Epithelial cell of prostate (primary cell): ENCODE measurements at places on chromosomes 5 and 9.

- DNase-seq = no peak
Observed at GRCh38 chr5:167752936-167753335, 538.5 kb upstream of the WWC1 start.

- DNase-seq = peak; percentile 96
Observed at GRCh38 chr5:137234973-137235943, 263.9 kb downstream of the SPOCK1 start.

DNA sequence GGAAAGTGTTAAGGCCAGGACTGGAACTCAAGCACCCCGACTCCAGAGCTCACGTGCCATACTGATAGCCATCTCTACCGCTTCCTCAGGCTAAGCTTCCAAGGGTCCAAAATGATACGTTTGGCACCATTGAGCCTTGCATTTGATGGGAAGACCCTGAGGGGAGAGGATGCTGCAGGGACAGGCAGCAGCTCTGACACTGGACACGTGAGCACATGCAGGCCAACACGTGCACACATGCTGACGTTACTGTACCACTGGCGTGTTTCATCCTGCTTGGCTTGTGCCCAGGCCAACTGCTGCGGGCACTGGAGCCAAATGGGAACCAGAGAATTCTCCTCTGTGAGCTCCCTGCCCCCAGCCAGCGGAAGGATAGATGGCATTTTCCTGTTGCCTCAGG, 5.2 kb downstream of the FAT2 start:
- no peak for DNase-seq

DNA sequence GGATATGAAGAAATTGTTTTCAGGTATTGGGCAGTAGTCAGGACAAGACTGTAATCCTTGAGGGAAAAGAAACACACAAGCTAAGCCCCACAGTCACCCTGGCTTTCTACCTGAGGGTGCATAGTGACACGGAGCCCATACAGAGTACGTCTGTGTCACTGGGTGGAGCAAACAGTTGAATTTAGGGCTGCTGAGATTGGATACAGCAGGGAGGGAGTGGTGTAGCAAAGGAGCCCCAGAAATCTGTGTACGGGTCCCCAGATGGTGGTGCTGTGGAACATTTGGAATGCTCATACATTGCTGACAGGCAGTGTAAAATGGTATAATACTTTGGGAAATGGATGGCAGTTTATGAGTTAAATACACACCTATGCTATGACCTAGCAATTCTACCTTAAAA, 5.1 kb downstream of the TRMT10B start:
- no peak for DNase-seq

GRCh38 chr5:93723005-93723404, 18.4 kb downstream of the POU5F2 start:
- DNase-seq = no peak

GRCh38 chr5:105288946-105289345, 1726.4 kb upstream of the NUDT12 start:
- DNase-seq = no peak

DNA sequence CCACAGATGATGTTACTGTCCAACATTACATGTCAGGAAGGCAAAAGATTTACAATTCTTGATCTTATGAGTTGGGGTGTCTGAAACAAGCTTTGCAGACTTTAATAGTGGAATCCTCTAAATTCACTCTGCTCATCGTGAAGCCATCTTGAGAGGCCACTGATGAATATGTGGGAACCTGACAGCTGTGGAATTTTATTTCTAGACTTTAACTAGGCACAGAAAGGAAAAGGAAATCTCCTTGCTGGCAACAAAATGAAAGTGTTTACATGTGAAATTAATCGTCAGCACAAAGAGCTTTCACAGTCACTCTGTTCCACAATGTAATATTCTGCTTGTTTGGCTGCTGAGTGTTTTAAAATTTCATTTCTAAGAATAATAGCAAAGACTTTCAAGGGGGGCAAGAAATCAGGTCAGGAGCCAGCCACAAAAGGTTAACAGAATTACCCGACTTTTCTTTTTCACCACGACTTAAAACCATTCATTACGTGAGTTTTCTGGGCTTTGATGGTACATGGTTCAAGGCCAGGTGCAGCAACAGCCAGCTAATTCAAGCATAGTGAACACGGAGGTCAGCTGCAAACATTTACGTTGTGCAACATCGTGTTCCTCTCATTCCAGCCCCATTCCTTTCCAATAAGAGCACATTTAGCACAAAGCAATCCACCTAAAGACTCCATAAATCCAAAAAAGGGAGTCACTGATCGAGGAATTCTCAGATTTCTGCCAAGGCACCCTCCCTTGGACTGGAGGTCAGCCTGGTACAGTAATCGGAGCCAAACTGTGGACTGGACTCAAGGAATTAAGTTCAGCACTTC, 14.6 kb downstream of the NREP start:
- no peak for DNase-seq

DNA sequence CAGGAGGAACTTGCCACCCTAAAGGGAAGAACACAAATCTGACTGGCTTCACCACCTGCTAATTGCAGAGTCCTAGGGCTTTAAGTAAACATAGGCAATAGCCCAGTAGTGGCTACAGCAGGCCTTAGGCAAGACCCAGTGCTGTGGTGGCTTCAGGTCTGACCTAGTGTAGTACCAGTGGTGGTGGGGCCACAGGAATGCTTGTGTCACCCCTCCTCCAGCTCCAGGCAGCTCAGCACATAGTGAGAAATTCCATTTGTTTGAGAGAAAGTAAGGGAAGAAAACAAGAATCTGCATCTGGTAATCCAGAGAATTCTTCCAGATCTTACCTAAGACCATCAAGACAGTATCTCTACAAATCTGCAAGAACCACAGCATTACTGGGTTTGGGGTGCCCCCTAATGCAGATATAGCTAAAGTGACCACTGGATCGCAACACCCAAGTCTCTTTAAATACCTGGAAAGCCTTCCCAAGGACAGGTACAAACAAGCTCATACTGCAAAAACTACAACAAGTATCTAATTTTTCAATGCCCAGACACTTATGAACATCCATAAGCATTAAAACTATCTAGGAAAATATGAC, 102.6 kb upstream of the TRPM3 start:
- DNase-seq = no peak

DNA sequence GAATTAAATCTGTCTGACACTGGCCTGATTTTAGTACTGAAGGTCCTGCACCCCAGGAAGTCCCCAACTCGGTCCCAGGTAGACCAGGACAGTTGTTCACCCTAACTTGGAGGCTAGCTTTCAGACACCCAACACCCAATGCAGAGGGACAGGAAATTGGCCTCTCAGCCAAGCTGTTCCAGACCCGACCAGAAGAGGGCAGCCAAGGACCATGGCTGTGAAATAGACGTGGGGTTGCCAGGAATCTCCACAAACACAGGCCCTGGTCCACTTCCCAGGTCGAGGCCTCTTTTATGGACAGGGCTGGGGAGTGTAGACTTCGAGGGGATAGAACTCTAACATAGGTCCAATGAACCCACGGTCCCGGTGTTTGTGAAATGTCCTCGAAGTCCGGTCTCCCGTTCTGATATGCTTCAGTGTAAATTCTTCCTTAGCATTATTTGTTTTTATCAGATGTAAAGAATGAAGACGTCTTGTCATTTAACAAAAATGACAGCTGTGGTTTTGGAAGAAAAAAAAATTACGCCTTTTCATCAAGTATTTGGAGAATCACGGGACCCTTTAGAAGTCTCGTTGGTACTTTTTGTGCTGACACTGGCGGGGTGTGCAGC, 260.3 kb upstream of the ADAMTS16 start:
- peak; percentile 10 for DNase-seq

DNA sequence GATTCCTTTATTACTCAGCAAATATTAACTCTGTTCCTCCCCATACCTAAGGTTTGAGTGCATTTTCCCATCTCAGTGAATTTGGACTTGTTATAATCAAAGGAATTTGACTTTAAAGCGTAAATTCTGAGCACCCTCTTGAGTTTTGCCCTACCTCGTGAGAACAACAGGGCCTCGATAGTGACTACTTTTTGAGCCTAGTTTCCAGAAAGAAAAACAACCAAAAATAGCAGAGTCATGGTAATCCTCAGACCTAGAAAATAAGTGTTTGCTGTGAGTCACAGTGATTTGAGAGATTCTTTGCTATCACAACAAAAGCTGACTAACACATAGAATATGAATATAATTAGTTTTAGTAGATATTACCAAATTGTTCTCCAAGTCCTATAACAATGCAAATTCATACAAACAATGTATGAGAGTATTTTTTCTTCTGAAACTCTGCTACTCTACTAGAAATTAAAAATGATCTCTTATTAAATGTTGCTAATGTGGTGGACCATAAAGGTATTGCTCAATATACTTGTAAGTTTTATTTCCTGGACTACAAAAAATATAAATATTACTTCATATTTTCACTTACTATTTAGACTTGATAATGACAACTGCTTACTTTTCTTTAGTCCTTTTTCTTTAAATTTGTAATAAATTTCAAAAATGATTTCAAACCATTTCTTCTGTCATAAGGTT, 759.7 kb downstream of the BRINP1 start:
- no peak for DNase-seq

DNA sequence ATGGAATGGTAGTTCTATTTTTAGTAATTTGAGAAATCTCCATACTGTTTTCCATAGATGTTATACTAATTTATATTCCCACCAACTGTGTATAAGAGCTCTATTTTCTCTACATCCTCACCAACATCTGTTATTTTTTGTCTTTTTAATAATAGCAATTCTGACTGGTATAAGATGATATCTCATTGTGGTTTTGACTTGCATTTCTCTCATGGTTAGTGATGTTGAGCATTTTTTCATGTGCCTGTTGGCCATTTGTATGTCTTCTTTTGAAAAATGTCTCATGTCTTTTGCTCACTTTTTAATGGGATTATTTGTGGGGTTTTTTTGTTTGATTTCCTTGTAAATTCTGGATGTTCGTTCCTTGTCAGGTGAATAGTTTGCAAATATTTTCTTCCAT, 154.4 kb downstream of the ZSWIM6 start:
- no peak for DNase-seq

DNA sequence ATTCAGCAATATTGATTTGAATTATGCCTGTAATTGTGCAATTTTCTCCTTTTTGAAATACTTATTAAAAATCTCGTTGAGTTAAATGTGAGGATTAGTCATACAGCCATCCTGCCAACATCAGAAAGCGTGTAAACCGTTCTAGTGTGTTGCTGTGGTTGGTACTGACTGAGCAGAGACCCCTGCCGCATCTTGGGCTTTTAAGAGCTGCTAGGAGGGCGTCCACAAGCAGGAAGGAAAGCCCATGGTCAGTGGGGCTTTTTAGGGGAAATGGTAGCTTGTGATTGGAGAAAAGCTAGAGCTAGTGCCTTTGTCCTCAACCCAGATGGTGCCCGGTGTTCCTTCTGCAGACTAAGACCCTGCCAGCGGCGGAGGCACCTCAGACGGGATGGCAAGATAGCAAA, 1.3 kb downstream of the SDHA start:
- DNase-seq = no peak

- DNase-seq = no peak
Observed at GRCh38 chr5:113216545-113216944, 218.2 kb downstream of the TSSK1B start.

- DNase-seq = no peak
Observed at GRCh38 chr5:180523629-180524466, 29.7 kb downstream of the CNOT6 start.

- no peak for DNase-seq
Observed at GRCh38 chr5:131998431-131999040, 12.9 kb downstream of the ACSL6 start.

- DNase-seq = no peak
Observed at GRCh38 chr5:150574818-150575547, 65.5 kb upstream of the SYNPO start.

- no peak for DNase-seq
Observed at GRCh38 chr5:57716661-57717060, 234.1 kb upstream of the ACTBL2 start.

GRCh38 chr5:178386336-178386931, 153.8 kb upstream of the PHYKPL start:
- DNase-seq = no peak

DNA sequence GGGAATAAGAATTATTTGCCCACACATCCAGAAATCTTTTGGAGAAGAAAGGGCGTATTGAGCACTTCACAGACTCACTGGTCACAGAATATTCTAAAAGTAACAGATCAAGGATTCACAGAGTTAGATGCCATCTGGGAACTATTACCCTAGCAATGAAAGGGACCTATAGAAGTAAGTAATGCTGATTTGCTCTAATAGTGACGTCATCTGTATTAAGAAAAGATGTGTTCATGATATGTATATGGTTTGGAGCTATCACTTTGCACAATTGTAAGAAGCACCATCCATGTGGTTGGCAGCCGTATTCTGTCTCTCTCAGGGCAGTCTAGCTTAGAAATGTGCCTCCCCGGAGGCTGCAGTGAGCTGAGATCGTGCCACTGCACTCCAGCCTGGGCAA, 52.8 kb upstream of the SV2C start:
- no peak for DNase-seq

DNA sequence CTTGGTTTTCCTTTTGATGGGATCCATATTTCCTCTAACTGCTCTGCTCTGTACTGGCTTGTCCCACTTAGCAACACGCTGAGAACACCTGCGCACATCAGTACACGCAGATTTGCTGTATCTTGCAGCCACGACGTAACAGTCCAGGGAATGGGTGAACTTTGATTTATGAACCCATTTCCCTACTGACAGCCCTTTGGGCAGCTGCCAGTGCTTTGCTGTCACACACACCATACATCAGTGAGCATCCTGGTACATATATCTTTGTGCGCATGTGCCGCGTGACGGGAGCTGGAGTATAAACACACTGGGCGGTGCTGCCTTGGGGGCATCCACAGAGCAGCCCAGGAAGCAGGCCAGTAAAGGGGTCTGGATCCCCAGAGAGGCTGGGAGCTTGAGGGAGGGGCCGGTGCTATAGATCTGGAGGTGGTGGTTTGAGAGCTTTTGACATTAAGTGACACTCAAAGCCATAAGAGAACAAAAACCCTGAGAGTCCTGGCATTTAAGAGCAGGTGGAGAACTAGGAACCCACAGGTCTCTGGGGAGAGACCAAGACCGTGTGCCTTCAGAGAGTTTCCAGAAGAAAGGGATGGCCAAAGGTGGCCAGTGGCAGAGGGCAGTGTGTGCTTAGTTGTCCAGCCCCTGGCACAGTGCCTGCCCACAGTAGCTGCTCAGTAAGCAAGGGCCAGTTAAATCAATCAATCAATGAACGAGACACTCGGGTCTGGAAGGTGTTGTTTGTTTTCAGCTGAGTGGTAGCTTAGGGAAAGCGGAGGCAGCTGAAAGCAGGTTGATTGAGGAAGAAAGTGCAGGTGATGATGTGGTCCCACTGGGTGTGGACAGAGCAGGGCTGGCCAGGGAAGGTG, 53.7 kb downstream of the LMX1B start:
- no peak for DNase-seq

DNA sequence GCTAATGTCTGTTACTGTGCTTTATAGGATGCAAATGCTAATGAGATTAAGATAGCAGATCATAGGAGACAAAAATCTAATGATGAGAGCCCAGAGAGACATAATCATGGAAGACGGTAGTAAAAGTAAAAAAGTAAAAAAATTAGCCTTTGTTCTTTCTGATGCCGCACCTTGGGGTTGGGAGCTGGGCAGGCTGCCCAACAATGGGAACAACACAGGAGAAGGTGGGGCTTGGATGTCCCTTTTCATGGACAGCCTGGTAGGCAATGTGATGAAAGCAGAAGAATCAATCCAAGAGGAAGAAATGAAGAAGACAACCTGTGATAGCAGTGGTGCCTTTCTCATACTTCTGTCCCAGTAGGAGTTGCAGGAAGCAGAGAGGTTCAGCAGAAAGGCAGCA, 57.2 kb downstream of the RAB14 start:
- no peak for DNase-seq

GRCh38 chr9:93949073-93949693, 6.0 kb downstream of the BARX1 start:
- DNase-seq = no peak

- DNase-seq = no peak
Observed at GRCh38 chr5:111673891-111674626, 82.9 kb downstream of the NREP start.
